Stimulated activated CD4-positive, alpha-beta T cell treated with anti-CD3 and anti-CD28 coated beads, Interleukin-1b, Interleukin-23, amount 100 ng/mL, for 24 hours (primary cell): ENCODE measurements at places on chromosomes 4 and X.
A peak's percentile ranks its signal among the peaks of the same experiment; 100 is the strongest.

- no peak for DNase-seq
Measured at GRCh38 chr4:10381146-10381545, 76.1 kb downstream of the ZNF518B start.

- DNase-seq: no peak
Measured at GRCh38 chr4:99165978-99166377, 21.9 kb upstream of the ADH4 start.

- no peak for DNase-seq
Measured at GRCh38 chr4:44914748-44915147, 188.4 kb upstream of the GNPDA2 start.

- no peak for DNase-seq
Measured at GRCh38 chr4:7964890-7965662, 25.4 kb upstream of the AFAP1 start.

GRCh38 chrX:139831675-139832456 is 101.0 kb downstream of the ATP11C start:
- DNase-seq: no peak

DNA sequence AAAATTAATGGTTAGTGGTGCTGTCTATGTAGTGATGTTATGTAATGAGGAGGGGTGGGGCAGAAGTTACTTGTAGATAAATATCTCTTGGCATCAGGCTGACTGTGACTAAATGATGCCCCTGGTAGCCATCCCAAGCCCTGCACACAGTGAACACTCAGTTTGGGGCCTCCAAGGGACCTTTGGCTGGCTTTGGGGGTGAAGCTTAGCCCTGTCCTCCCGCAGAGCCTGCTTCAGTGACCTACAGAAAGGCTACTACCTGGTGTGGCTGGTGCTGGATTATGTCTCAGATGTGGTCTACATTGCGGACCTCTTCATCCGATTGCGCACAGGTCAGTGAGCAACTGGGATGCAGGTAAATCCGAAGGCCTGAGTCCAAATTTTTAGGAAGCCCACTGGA is 7.8 kb downstream of the CNGA2 start:
- no peak for DNase-seq

DNA sequence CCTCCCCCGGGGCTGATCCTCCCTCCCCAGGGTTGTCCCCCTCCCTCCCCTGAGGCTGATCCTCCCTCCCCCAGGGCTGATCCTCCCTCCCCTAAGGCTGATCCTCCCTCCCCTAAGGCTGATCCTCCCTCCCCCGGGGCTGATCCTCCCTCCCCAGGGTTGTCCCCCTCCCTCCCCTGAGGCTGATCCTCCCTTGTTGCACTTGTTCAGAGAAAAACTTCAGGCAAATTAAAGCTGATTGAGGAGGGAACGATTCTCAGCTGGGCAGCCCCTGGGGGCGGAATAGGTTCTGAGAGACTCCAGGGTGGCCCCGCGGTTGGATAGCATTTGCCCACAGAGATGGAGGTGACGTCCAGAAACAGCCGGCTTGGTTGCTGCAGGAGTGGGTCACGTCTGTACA is 110.7 kb upstream of the ADRA2C start:
- DNase-seq: no peak

DNA sequence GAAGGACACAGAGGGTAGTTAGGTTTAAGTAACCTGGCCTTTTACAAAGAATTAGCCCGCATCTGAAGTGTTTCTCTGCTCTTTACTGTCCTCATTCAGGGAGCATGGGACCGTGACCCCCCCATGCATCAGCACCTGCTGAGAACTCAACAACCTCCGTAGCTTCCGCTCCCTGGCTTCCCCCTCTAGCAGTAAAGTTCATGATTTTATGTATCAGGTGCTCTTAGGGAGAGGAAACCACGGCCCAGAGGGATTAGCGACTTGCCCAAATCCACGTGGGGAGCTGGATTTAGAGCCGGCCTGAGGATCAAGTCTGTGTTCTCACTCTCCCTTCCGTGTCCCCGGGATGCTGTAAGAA is 284.6 kb upstream of the GATB start:
- DNase-seq: no peak

GRCh38 chrX:65034292-65034667 is 58.0 kb upstream of the ZC4H2 start:
- DNase-seq: no peak

- no peak for DNase-seq
Measured at GRCh38 chr4:169250796-169251195, 20.0 kb downstream of the SH3RF1 start.

DNA sequence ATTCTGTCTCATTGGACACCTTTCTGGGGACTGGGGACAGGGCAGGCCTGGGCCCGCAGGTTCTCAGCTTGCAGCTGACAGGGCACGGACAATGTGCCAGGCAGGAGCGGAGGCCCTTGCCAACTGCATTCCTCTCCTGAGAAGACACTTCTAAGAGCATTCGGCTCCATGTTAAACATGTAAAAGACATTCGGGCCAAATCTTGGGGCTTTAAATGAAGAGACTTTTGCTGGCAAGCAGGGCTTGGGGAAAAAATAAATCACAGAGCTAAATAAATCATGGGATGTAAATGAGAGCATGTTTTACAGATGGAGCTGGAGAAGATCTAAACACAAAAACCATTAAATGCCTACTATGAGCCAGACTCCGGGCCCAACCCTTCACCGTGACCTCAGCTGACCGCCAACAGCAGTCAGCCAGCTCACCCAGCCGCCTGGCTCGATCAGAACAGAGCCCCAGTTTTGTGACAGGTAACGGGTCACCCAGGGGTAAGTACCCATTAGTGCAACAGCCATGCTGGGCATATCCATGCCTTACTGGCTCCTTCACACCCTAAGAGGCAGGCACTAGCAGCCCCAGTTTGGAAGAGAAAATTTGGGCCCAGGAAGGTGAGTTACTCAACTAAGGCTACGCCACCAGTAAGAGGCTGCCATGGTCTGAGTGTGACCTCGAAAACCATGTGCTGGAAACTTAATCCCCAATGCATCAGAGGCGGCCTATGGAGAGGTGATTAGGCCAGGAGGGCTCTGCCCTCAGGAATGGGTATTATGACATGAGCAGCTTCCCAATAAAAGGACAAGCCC is 14.7 kb downstream of the WDR1 start:
- no peak for DNase-seq

DNA sequence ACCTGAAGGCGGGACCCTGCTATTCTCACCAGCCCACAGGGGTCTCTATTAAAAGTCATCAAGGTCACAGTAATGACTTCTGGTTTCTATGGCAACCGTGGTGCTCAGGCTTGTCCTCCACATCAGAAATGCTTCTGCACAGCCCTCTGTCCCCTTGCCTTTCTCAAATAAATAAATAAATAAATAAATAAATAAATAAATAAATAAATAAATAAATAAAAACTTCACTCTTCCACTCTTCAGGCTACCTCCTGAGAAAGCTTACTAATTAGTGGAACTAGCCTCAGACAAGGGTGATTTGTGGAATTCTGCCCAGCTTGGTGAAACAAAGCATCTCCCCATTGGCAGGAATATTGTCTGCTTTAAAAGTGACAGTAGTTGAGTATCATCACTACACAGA is 5.5 kb upstream of the RAB40A start:
- no peak for DNase-seq

- DNase-seq: peak; percentile 68
Measured at GRCh38 chr4:185587427-185588161, 52.3 kb upstream of the PDLIM3 start.

GRCh38 chrX:68830419-68831404 is 1.9 kb downstream of the EFNB1 start:
- DNase-seq: no peak

- no peak for DNase-seq
Measured at GRCh38 chr4:97670703-97671269, 472.5 kb downstream of the STPG2 start.

DNA sequence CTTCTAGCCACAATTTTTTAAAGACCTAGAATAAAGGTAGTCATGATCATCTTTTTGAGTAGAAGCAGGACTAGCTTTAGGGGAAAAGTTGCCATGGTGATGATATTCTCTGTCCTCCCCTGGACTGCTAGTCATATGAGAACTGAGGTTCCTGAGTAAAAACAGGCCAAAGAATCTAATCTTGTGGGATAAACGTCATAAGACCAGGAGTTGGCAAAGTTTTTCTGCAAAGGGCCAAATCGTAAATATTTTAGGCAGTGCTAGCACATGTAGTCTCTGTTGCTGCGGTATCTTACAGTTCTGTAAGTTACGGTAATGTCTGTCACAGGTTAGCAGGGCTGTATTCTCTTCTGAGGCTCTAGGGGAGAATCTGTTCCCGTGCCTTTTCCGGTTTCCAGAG is 3.4 kb downstream of the PRPS2 start:
- no peak for DNase-seq

GRCh38 chrX:3713937-3714434 is 537 bp upstream of the PRKX start:
- no peak for DNase-seq
